IMR-90 (cell line): ENCODE measurements at places on chromosomes 6 and 20.

DNA sequence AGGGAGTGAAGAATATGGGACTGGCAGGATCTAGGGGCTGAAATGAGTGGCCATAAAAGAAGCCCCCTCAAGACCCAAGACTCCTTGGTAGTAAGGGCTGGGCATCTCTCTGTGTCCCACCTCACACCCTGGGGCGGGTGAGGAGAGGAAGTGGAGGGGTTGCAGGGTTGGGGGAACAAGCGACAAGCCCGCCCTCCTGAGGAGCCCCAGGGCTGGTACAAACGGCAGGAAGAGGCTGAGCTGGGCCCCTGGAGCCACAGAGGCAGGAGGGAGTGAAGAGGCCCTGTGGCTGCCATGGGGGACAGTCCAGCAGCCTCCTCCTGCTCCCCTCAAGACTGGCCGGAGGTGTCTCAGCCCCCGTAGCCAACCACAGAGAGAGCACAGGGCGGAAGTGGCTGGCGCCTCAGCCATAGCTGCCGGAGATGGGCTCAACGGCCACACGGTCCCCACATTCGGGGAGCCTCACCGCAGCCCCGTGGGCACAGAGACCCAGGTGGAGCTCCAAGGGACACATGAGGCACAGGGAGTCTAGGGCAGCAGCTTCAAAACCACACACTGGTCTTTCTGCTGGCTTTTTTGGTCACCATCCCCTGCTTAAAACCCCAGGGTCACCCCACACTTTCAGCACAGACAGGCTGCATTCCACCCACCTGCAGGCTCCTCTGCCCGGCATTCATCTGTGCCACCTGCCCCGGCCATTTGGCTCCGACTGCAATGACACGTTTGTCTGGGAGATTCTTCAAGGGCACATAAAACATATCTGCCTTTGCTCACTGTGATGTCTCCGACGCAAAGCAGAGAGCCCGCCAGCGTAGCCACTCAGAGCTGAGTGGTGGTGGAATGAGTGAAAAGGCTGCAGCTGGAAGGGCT is 524 bp downstream of the C20orf203 start:
- DNase-seq = no peak

DNA sequence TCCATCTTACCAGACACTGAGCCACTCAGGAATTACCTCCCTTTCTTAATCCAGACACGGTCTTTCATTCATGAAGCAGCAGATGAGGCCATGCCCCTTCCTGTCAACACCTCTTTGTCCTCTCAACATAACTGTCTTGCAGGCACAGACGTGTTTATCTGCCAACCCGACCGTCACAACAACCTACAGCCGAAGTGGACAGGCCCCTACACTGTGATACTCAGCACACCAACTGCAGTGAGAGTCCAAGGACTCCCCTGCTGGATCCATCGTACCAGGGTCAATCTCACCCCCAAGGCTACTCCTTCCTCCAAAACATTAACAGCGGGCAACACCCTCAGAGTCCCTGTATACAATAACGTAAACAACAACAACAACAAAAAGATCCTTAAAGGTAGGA is 30.6 kb upstream of the ULBP3 start:
- DNase-seq = no peak

DNA sequence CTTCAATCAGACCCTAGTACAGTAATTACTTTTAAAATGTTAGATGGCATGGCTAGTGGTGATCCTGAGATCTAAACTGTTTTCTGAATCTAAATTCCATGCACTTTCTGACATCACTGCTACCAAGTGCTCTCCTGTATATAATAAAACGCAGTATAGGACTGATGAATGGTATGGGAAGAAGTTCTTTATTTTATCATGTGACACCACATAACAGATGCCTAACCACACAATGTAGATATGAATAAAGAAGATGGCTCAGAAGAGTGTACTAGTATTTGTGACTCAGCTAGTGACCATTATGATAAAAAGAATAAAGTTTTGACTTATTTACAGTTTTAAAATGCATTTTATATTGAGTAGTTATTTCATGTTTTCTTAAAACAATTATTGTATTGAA is 8.5 kb downstream of the NDUFAF4 start:
- no peak for DNase-seq

- no peak for DNase-seq
These were observed 2.5 kb downstream of the GRM4 start for GRCh38 chr6:34143196-34143883.

- no peak for DNase-seq
These were observed 22.6 kb upstream of the SIRPA start for GRCh38 chr20:1872459-1873097.

GRCh38 chr6:151034825-151035781 is 169.6 kb downstream of the MTHFD1L start:
- DNase-seq = no peak

- DNase-seq = no peak
These were observed 36.5 kb downstream of the WDR27 start for GRCh38 chr6:169665289-169665688.

DNA sequence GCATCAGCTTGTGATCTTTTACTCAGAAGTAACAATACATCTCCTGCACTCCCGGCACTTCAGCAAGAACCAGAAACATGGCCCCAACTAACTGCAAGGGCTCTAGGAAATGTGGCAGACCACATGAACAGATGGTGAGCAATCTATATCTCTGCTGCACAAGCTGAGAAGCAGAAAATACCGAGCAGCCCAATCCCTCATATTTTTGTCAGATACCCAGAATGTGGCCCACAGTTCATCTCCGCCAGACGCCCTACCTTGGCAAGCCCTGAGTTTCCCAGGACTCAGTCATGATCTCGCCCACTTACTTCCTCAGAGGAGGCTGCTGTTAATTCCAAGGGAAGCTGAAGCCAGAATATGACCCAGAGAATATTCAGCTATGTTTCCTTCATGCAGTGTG is 63.1 kb upstream of the PHACTR1 start:
- no peak for DNase-seq

- no peak for DNase-seq
These were observed 37.9 kb upstream of the PCMTD2 start for GRCh38 chr20:64217539-64218221.

- DNase-seq = no peak
These were observed 12.6 kb upstream of the ADA start for GRCh38 chr20:44664131-44664530.
